ENCODE measurements at places on chromosomes 6 and 20.

DNA sequence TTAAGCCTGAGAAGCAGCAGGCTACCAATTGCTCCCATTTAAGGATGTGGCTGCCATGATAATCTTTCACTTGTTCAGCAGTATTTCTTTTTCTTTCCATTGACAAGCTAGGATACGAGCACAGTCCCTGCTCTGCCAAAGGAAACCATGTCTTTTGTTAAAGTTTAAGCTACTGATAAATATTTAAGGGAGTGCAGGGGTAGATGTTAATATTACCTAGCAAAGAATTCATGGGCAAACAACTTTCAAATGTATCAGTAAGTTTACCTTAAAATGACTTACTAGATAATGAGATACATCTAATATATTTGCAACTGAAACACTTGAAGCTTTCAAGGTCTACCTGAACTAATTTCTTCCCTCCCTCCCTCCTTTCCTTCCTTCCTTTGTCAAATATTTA is 77.3 kb downstream of the OPN5 start:
- no peaks in the 10 kb centered on the region for H3K4me1 ChIP-seq
- H3K27ac ChIP-seq = no peak overlapping the region
- H3K27me3 ChIP-seq = no peaks in the 10 kb centered on the region
- H3K4me3 ChIP-seq = no peak overlapping the region
- H3K36me3 ChIP-seq = no peaks in the 10 kb centered on the region

GRCh38 chr20:32487381-32487780 is 97.8 kb downstream of the NOL4L start:
- no peak overlapping the region for H3K4me3 ChIP-seq
- no peaks in the 10 kb centered on the region for H3K36me3 ChIP-seq
- no peaks in the 10 kb centered on the region for H3K27me3 ChIP-seq
- H3K27ac ChIP-seq = no peak overlapping the region
- no peak for DNase-seq

- H3K4me1 ChIP-seq = peaks cover 12% of the 10 kb centered on the region
- no peak for DNase-seq
- H3K4me3 ChIP-seq = no peak overlapping the region
- H3K27me3 ChIP-seq = no peaks in the 10 kb centered on the region
- no peaks in the 10 kb centered on the region for H3K36me3 ChIP-seq
- H3K27ac ChIP-seq = no peak overlapping the region
Observed at GRCh38 chr6:121816906-121817540, 381.6 kb downstream of the GJA1 start.

GRCh38 chr20:41992481-41992880 is 374.3 kb upstream of the CHD6 start:
- no peaks in the 10 kb centered on the region for H3K4me1 ChIP-seq
- no peak for DNase-seq
- no peak overlapping the region for H3K4me3 ChIP-seq

- no peak overlapping the region for H3K27ac ChIP-seq
- H3K27me3 ChIP-seq = no peaks in the 10 kb centered on the region
- no peaks in the 10 kb centered on the region for H3K36me3 ChIP-seq
- no peak overlapping the region for H3K4me3 ChIP-seq
Observed at GRCh38 chr20:31681128-31681727, 41.4 kb downstream of the BCL2L1 start.

DNA sequence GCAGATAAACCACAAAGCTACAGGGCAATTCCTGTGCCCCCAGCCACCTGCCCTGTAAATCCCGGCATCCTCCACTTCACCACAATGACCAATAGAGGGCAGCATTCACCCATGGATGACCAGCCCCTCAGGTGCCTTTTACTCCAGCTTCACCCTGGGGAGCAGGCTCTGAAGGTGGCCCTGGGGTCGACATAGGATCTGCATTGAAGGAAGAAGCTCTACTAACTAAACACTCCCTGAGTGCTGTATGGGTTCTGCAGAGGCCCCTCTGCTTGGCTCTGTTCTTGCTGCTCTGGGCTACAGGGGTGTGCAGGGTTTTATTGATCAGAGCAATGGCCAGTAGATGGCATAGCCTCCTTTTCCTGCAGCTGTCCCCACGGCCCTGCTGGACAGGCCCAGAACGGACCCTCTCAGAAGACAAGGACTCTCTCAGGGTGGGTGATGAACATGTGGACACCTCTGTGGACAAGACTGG is 20.3 kb downstream of the CST4 start:
- H3K36me3 ChIP-seq = no peaks in the 10 kb centered on the region
- no peaks in the 10 kb centered on the region for H3K4me1 ChIP-seq
- no peak overlapping the region for H3K4me3 ChIP-seq
